ENCODE measurements at places on chromosomes 5 and 9.

DNA sequence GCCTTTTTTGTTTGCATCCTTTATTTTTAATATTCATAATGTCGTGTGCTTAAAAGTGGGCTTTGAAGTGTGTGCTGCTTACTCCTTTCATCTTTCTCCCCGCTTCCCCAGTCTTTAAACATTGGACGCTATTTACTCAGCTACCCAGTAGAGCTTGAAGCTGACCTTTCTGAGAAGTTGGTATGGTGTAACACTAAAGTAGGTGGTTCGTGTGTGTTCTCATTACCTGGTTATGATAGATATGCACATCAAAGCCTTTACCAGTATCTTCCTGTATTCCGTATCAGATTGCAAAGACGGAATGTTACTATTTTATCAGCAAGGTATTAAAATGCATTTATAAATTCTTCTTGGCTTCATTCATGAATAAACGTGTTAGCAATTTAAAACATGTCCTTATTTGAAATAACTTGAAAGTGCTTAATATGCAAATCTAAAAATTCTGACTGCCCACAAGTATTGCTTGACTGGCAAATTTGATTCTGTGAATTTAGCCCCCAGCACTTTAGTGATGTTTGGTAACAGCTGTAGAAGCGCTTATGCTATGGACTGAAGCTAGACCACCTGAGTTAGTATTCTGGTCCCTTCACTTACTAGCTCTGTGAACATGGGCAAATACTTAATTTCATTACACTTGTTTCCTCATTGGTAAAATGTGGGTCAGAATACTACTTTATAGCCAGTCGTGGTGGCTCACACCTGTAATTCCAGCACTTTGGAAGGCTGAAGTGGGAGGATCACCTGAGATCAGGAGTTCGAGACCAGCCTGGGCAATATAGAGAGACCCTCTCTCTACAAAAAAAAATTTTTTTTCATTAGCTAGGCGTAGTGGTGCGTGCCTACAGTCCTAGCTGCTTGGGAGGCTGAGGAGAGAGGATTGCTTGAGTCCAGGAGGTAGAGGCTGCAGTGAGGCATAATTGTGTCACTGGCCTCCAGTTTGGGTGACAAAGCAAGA is 1.7 kb downstream of the RRAGA start:
- DNase-seq: no peak

GRCh38 chr5:142151436-142152383 is 43.1 kb downstream of the NDFIP1 start:
- peak; percentile 59 for DNase-seq

DNA sequence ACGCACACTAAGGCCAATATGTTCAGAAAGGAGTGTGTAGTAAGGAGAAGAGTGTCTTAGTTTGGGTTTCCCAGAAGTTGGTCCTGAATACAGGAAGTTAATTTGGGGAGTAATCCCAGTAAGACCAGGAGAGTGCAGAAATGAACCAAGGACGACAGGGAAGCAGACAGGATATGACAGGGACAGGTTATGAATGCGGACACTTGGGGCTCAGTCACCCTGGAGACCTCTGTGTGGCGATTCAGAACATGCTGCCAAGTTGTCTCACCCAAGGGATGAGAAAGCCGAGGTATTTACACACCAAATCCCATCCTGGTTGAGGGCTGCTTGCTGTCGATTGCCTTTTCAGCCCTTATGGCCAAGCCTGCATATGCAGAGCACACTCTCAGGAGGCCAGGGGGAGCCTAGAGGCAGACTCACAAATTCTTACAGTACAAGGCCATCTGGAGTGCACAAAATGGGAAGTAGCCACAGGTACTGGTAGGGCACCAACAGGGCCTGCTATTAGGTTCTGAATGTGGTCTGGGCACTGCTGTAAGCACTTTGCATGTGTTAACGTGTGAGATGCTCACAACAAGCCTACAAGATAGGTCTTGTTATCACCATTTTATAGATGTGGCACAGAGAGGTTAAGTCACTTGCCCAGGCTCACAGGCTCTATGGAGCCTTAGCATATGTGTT is 233.1 kb upstream of the ANKRD55 start:
- DNase-seq: no peak

GRCh38 chr5:3284506-3284905 is 311.1 kb upstream of the IRX1 start:
- no peak for DNase-seq

DNA sequence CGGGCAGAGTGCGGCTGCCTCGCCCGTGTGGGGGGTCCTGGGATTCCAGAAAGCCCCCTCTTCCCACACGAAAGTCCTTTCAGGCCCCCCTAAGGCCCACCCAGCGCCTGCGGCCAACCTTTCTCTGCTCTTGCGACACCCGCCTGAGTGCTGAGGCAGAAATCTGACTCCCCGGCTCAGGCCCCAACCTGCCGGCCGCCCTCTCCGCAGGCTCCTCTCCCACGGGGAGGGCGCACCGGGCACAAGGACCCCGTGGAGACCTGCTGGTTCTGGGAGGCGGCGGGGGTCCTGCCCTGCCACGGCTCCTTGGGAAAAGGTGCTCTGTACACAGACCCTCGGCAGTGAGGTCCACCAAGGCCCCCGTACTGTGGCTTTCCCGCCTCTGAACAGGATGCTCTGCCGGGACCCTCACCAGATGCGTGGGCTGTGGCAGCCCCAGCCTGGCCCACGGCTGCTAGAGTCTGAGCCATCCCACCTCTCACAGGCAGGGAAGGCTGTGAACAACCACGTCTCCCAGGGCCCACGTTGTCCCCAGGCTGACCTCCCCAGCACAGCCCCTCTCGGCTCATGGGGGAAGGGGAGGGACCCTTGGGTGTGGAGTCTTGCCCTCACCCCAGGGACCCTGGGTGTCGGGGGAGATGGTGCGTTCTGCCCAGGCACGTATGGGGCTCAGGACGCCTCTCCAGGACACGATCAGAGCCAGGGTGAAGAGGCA is 41.5 kb upstream of the EGFL7 start:
- DNase-seq: no peak

DNA sequence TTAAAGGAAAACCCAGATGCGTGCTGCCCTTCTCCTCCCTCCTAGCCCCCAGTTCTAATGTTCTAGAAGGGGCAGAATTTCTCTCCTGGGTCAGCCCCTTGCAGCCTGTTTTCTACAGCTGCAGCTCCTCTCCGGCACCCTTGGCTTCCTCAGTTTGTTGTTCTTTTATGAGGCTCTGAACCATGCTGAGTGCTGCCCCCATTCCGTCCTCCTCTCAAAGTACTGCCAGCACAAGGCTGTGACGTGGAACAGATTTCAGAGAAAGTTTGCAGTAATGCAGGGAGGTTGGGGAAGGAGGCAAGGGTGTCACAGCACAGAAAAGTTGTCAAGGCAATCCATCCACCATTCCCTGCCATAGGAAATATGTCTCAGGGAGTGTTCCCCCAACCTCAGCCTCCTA is 63.3 kb downstream of the RGS3 start:
- no peak for DNase-seq

GRCh38 chr9:34458959-34459340 is 345 bp downstream of the DNAI1 start:
- DNase-seq: no peak

DNA sequence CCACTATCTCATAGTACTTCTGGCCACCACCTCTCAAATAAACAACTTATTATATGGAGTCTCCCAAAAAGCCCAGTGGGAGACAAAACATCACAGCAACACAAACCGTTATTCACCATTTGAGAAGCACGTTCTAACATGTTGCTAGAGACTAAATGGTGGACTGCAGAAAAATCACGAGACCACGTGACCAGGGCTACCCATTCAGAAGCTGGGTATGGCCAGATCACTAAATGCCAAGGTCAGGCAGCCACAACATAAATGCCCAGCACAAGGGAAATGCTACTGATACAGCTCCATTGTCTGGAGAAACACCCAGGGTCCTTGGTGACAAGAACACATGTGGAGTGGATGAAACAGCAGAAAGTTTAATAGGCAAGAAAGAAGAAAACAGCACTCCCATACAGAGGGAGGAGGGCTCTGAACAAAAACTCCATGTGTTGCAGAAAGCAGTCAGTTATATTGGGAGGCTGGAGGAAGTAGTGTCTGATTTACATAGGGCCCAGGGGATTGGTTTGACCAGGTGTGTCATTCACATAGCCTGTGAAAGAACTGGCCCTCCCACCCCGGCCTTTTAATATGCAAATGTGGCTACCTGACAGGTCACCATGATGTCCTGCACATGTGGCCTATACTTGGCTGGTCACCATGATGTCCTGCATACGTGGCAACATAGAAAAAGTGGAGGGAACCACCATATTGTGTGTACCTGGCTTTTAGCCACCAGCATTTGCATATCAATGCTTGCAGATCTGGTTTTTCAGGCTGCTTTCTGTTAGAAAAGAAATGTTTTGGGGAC is 97.2 kb downstream of the TRIM36 start:
- DNase-seq: no peak

DNA sequence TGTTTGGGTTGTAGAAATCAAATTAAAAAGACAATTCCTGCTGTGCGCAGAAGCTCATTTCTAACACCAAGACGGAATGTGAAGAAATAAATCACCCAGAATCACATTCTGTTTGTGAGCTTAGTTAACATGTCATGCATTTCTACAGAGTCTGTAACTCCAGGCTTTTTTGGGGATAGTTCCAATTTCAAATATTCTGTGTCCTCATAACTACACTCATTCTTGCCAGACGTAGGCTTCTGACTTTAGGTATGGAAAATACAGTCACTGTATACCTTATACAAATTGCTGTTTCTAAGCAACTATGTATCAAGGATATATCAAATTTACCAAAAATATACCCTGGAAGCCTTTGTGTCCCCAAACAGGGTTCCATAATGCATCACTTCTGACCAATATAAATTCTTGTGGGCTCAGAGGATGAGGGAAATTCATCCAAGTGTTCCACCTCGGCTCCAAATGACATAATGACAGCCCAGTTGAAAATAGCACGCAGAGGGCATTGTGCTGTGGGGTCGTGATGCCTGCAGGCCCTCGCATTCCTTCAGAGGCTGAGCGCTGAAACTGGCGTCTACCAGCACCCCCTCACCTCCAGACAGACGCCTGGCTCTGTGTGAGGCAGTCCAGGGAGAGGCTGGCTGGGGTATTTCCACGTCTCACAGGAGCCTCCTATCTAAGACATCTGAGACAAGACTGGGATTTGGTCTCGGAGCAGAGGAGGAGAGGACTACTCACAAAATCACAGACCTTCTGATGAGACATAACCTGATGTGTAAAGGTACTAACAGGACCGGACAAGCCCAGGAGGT is 79.8 kb downstream of the KLF4 start:
- DNase-seq: no peak

DNA sequence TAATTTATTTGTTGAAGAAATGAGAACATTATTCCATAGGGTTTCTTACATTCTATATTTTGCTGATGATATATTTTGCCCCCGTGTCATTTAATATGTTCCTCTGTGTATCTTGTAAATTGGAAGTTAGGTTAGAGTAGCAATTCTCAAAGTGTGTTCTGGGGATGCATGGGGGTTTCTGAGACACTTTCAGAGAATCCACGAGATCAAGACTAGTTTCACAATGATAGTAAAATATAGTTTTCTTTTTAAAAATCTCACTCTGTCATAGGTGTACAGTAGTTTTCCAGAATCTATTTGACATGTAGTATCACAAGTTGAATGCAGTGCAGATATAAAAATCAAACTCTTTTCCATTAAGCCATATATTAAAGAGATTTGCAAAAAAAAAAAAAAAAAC is 488.6 kb upstream of the SGCD start:
- no peak for DNase-seq

- no peak for DNase-seq
Observed at GRCh38 chr5:128574041-128574440, 36.0 kb upstream of the FBN2 start.

- DNase-seq: no peak
Observed at GRCh38 chr9:37327553-37327952, 94.9 kb upstream of the GRHPR start.

- DNase-seq: no peak
Observed at GRCh38 chr5:133015466-133015865, 10.9 kb downstream of the ZCCHC10 start.

DNA sequence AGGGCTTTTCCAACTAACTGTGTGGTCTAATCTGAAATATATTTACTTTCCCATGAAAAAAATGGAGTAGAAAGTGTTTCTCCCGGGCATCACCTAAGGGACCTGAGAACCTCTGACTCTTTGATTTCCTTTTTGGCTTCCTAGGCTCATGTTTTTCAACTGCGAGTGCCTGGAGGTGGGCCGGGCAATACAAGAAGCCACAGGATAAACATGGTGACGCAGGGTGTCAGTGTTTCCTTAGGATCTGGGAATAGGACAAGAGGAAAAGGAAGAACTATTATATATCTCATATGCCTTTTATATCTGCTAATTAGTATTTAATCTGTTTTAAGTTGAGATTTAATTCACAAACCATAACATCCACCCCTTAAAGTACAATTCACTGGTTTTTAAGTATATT is 11.4 kb upstream of the LECT2 start:
- no peak for DNase-seq

GRCh38 chr5:32163785-32164184 is 10.3 kb downstream of the GOLPH3 start:
- no peak for DNase-seq

GRCh38 chr5:983238-983524 is 25.4 kb upstream of the NKD2 start:
- DNase-seq: no peak

All from effector memory CD8-positive, alpha-beta T cell (primary cell).